Activated CD4-positive, alpha-beta T cell treated with anti-CD3 and anti-CD28 coated beads, Interleukin-2, amount 10 ng/mL, durations not matched to agents 24 days and 14 days (primary cell): ENCODE measurements at places on chromosomes 2 and 18. TPM values are rescaled to one million over a fixed set of nuclear protein-coding genes. Genes with fewer than 3 reads are reported as not detected.

SNRPD1 gene
- 182 and 192 TPM in 2 replicates for total RNA-seq

NLRC4 gene
- 0.19 and 0.24 TPM in 2 replicates for total RNA-seq

IL18RAP gene
- total RNA-seq, result 15.0 and 16.9 TPM in 2 replicates

OSBPL1A gene
- 3.1 and 3.5 TPM in 2 replicates for total RNA-seq

KCNG3 gene
- total RNA-seq, result 0.12 and 0.26 TPM in 2 replicates

DNA sequence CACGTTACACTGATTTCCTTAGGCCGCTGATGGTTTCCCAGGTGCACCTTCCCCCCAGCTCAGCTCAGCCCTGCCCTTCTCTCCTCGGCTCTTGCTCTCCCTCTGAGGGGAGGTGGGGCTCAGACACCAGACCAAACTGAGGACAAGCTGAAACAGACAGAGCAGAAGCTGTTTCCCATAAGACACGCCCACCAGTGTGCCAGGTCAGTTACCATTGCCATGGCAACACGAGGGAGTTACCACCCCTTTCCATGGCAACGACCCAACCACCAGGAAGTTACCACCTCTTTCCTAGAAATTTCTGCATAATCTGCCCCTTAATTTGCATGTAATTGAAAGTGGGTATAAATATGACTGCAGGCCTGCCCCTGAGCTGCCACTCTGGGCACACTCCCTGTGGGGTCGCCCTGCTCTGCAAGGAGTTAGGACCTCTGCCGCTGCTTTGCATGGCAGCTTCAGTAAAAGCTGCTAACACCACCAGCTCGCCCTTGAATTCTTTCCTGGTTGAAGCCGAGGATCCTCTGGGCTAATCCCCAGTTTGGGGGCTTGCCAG, 120.9 kb upstream of the SMIM21 start:
- no peak overlapping the region for H3K27ac ChIP-seq
- no peaks in the 10 kb centered on the region for H3K4me1 ChIP-seq
- peaks cover 3% of the 10 kb centered on the region for H3K27me3 ChIP-seq
- no peaks in the 10 kb centered on the region for H3K36me3 ChIP-seq
- no peak overlapping the region for H3K4me3 ChIP-seq

DNA sequence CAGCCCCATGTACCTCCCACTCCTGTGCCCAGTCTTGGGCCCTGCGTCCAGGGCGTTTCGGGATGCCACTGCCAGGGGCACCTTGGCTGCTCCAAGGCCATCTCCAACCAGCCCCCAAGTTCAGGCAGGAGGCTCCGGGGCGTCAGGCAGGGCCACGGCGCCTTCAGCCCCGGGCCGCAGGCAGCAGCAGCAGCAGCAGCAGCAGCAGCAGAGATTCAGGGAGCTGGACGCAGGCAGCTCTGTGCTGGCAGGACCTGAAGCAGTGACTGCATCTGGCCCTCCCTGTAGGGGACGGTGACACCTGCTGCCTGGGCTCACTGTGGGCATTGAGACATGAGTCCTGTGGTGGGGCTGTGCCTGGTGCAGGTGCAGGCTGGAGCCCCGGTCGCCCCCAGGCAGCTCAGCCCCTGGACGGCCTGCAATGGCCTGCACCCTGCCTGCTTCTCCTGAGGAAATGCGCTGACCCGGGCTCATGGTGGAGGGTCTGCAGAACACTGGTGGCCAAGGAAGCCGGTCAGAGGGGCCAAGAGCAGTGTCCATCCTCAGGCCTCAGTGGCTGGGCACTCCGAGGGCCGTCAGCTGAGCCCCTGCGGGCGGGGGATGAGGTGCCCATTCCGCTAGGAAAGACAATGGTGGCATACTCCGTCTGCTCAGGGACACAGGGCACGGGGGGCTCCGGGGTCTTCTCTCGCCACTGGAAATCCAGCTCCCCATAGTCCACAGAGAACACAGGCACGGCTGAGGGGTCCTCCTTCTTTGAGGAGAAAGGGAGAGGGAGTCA, 8.0 kb downstream of the PDCD1 start:
- no peaks in the 10 kb centered on the region for H3K27me3 ChIP-seq
- H3K27ac ChIP-seq, result no peak overlapping the region
- peaks cover 11% of the 10 kb centered on the region for H3K4me1 ChIP-seq
- DNase-seq, result no peak
- no peak overlapping the region for H3K4me3 ChIP-seq
- peaks cover 19% of the 10 kb centered on the region for H3K36me3 ChIP-seq

- DNase-seq, result no peak
- no peak overlapping the region for H3K27ac ChIP-seq
- H3K36me3 ChIP-seq, result no peaks in the 10 kb centered on the region
- no peak overlapping the region for H3K4me3 ChIP-seq
Observed at GRCh38 chr2:154507186-154507585, 191.3 kb upstream of the KCNJ3 start.

- no peak overlapping the region for H3K4me3 ChIP-seq
- H3K36me3 ChIP-seq, result no peaks in the 10 kb centered on the region
- no peaks in the 10 kb centered on the region for H3K27me3 ChIP-seq
- no peak for DNase-seq
- H3K4me1 ChIP-seq, result no peaks in the 10 kb centered on the region
Observed at GRCh38 chr18:25111377-25112288, 240.3 kb downstream of the ZNF521 start.

DNA sequence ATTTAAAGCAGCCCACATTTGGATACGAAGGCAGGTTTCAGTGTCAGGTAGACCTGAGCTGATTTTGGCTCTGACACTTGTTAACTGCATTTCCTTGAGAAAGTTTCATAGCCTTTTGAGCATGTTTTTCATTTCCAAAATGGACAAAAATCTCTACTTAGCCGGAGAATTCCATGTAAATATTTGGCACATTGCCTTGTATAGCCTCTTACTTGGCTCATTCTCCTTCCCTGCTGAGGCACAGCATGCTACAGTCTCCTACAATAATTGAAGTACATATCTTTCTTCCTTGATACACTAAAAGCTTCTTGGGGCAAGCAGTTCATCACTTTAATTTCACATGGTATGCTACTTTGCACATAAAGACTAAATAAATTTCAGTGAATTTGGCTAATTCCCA, 772.2 kb upstream of the CHAC2 start:
- no peaks in the 10 kb centered on the region for H3K4me1 ChIP-seq
- no peaks in the 10 kb centered on the region for H3K36me3 ChIP-seq
- DNase-seq, result no peak

- H3K27me3 ChIP-seq, result peaks cover 74% of the 10 kb centered on the region
- H3K27ac ChIP-seq, result peak overlapping the region; percentile 40
- peaks cover 37% of the 10 kb centered on the region for H3K4me1 ChIP-seq
- H3K4me3 ChIP-seq, result peak overlapping the region; percentile 63
- H3K36me3 ChIP-seq, result no peaks in the 10 kb centered on the region
Observed at GRCh38 chr2:218880859-218881594, 375 bp downstream of the WNT10A start.

DNA sequence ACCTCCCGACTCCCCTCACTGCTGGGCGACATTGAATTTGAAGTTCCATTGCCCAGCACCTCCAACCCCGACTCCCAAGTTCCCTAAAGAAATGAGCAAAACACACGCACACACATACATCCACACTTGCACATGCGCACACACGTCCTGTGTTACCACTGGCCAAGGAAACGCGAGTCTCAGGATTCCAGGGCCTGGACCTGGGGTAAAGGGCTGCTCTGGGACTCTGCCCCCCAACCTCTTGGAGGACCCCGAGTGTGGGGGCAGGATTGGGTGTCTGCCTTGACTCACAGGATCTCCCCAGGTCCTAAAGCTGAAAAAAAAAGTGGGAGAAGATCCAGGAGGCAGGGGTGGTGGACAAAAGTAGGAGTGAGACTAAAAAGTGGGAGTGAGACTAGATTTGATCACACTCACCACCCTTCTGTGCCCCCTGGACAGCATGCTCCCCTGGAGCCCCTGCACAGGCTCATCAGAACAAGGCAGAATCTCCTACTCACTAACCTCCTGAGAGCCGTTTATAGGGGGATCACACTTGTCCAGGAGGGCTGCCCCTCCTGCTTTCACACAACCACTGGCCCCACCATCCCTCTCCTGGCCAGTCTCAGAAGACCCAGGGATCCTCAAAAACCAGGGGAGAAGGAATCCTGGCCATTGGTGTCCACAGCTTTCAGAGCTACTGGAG, 202.2 kb downstream of the TNS1 start:
- DNase-seq, result no peak
- H3K36me3 ChIP-seq, result no peaks in the 10 kb centered on the region

DNA sequence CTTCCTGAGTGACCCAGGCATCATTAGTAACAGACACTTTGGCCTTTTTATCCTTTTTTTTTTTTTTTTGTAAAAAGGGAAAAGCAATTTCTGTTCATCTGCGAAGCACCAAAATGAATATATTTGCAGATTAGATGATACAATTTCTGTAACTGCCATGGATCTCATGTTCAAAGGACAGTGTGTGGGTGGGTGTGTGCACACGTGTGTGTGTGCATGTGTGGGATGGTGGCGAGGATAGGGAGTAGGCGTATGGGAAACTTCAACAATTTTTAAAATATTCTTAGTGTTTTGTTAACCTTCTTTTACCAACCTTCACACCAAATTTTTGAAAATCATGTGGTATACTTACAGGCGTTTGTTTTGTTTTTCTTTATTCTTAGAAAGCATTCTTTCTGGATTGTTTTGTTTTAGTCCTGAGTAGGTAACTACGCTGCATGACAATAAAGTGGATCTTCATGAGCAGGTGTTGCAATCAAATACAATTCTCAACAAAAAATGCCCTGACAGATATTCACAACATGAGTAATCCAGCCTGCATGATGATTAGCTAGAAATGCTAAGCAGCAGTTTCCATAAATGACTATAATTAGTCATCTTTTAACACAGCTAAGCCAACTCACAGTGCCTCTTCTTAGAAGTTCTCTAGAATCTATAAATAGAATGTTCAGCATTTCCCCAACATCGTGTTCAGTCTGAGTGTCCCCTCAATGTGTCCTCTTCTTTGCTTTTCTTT, 53.5 kb upstream of the RMDN2 start:
- H3K27ac ChIP-seq, result peak overlapping the region; percentile 94
- H3K36me3 ChIP-seq, result no peaks in the 10 kb centered on the region
- peak overlapping the region; percentile 69 for H3K4me3 ChIP-seq
- DNase-seq, result no peak
- peaks cover 45% of the 10 kb centered on the region for H3K4me1 ChIP-seq

GRCh38 chr2:39550701-39551285, 113.7 kb upstream of the MAP4K3 start:
- H3K36me3 ChIP-seq, result no peaks in the 10 kb centered on the region
- DNase-seq, result no peak
- peaks cover 7% of the 10 kb centered on the region for H3K27me3 ChIP-seq
- H3K4me3 ChIP-seq, result no peak overlapping the region
- H3K4me1 ChIP-seq, result peaks cover 6% of the 10 kb centered on the region
- no peak overlapping the region for H3K27ac ChIP-seq

GRCh38 chr2:98734162-98734561, 3.2 kb upstream of the MGAT4A start:
- peak overlapping the region; percentile 87 for H3K27ac ChIP-seq
- H3K27me3 ChIP-seq, result no peaks in the 10 kb centered on the region
- peaks cover 61% of the 10 kb centered on the region for H3K4me1 ChIP-seq
- H3K4me3 ChIP-seq, result peak overlapping the region; percentile 81
- DNase-seq, result peak; percentile 82
- peaks cover 7% of the 10 kb centered on the region for H3K36me3 ChIP-seq

- H3K4me3 ChIP-seq, result no peak overlapping the region
- no peak for DNase-seq
- peaks cover 6% of the 10 kb centered on the region for H3K4me1 ChIP-seq
- H3K27me3 ChIP-seq, result peaks cover 11% of the 10 kb centered on the region
Observed at GRCh38 chr2:219680958-219681693, 53.7 kb downstream of the SLC4A3 start.

DNA sequence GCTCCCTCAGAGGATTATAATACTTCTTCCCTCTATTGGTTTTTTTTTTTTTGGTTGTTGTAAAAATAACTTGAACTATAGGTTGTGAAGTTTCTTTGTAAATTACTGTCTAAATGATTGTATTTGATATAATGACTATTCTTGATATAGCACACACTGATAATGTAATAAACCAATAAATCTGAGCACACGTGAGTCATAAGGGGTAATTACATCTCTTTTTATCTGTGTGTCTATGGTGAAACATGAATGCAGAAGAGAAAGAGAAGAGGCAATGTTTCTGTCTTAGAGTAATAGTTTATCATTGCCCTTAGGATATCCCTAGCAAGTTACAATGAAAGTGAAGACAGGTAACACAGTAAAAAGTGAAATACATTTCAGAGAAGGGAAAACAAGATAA, 64.1 kb upstream of the RAPGEF4 start:
- H3K27me3 ChIP-seq, result peaks cover 6% of the 10 kb centered on the region
- no peaks in the 10 kb centered on the region for H3K36me3 ChIP-seq
- no peak overlapping the region for H3K4me3 ChIP-seq
- no peak for DNase-seq
- H3K27ac ChIP-seq, result no peak overlapping the region
- peaks cover 2% of the 10 kb centered on the region for H3K4me1 ChIP-seq

DNA sequence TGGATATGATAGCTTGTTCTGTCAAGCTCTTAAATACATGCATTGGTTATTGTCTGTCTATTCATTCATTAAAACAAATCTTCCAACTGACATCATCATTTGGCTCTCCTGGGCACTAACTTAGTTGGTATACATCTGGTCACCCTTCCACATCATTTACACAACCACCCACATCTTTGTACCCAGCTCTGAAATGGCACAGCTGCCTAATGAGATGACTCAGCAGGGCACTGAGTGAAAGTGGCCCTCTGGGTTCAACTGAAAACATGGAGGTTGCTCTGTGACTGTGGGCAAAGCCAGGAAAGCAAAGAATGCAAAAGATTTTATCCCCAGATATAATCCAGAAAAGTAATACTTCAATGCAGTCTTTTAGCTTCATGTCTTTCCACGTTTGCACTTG, 234.0 kb upstream of the MAP2 start:
- no peak overlapping the region for H3K4me3 ChIP-seq
- H3K36me3 ChIP-seq, result no peaks in the 10 kb centered on the region
- no peak for DNase-seq
- no peaks in the 10 kb centered on the region for H3K4me1 ChIP-seq

DNA sequence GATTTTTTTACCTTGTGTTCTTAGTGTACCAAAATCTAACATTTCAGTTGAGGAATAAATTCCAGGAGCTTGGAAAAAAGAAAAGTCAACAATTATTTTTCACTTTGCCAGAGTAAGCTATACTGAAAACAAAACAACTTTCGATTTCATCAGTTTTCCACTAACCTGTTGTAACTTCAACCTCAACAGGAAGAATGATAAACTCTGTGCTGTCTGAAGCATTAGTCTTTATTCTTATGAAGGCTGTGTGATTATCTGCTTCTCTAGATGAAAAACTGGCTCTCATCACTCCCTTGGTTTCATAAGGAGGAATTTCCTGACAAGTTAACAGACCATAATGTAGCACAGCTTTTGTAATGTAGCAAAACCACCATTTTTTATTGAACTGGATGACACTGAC, 121.2 kb downstream of the ZAP70 start:
- DNase-seq, result peak; percentile 49
- H3K4me1 ChIP-seq, result peaks cover 12% of the 10 kb centered on the region
- H3K27ac ChIP-seq, result no peak overlapping the region
- no peak overlapping the region for H3K4me3 ChIP-seq
- H3K27me3 ChIP-seq, result no peaks in the 10 kb centered on the region
